ENCODE measurements at places on chromosomes 1 and 21.

- no peak for DNase-seq
Measured at GRCh38 chr1:198326915-198327314, 170.1 kb downstream of the NEK7 start.

GRCh38 chr1:143625886-143626285, 345.9 kb downstream of the FAM72C start:
- DNase-seq = no peak

DNA sequence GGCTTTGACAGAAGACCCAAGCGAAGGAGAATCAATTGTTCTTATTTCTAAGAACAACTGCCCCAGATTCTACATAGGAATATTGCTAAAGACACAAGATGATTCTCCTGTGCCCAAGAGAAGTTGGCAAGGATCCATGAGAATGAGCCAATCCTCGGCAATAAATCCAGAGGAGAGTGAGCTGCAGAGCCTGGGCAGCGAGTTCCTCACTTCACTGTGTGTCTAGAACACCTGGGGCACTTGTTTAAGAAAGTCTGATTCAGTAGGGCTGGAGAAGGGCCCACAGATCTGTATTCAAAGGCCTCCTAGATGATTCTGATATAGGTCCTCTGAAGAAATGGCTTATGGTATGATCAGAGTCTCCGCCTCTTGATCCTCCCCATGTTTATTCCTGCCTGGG, 31.8 kb downstream of the GADD45A start:
- DNase-seq = peak; percentile 24

- no peak for DNase-seq
Measured at GRCh38 chr1:89739013-89739843, 81.6 kb upstream of the LRRC8D start.

DNA sequence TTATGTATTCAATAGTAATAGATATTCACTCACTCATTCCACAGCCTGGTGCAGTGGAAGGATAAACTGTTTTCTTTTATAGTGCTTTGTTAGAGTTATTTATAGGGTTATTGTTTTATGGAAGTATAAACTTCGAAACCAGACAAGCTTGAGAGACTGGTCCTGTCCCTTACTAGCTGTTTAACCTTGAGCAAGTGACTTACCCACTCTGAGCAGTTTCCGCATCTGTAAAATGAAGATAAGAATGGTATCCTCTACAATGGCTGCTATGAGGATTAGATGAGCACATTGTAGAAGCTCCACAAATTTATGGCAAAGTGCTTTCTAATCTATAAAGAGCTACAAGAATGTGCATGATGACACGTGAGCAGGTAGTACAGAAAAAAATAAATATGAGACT, 30.8 kb upstream of the EPS15 start:
- DNase-seq = no peak

DNA sequence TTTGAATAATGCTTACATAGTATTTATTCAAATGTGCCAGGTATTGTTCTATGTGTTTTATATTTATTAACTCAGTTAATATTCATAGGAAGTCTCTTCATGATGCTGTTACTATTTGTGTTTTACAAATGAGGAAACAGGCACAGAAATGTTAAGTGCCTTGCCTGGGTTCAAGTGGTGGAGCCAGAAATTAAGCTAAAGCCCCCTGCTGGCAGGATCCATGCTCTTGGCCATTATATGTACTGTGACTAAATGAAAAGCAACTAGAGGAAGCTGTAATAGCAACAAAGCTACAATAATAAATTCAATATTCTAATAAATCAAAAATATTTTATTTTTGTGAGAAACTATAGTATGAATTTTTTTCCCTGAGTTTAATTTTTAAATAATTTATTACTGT, 30.0 kb downstream of the IARS2 start:
- no peak for DNase-seq

GRCh38 chr1:182707122-182707521, 22.7 kb upstream of the RGS8 start:
- DNase-seq = no peak

DNA sequence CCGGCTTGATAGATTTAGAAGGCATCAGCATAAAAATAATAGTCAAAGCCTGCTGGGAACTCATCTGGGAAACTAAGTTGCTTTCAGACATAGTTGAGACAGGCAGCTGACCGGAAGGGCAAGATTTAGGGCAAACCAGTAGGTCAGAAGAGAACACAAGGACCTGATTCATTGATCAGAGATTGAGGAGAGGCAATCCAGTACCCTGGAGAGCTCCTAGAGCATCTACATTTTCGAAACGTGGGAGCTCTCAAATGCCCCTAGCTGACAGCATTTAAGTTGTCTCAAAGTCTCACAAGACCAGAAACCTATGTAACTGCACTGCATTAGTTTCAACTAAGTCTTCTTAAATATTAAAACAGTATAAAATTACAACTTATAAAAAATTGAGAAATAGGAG, 22.9 kb upstream of the MTF2 start:
- no peak for DNase-seq

- DNase-seq = no peak
Measured at GRCh38 chr1:9253004-9253403, 18.4 kb downstream of the H6PD start.

DNA sequence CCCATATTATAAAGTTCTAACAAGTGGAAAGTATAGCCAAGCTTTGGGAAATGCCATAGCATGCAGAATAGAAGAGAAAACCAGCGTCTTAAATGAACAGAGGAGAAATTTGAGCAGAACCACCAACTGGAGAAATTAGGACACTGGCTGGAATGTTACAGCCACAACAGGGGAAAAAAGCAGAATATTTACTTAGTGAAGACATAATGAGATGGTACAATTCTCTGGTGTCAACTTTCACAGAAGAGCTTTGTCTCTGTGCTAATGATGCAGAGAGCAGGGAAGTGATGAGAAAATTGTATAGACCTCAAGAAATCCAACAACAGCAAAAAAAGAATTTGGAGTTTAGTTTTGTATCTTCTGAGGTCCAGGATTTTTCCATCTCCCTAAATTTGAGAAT, 249.7 kb downstream of the KIF26B start:
- DNase-seq = no peak

DNA sequence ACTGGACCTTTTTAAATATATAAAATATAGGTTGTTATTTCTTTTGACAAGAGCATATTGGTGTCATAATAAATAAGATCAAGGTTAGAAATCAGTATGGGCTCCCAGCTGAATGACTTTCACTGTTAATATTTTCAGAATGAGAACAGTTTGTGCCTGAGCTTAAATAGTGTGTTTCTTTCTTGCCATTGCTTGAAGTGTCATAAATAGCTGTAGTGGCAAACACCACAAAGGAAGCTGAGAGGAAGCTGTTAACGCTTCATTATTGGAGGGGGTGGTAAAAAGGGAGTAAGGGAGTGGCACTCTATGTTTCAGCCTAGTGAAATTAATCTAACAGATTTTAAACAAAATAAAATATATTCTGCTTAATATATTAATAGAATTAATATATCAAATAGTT, 1089.8 kb upstream of the NCAM2 start:
- DNase-seq = no peak

DNA sequence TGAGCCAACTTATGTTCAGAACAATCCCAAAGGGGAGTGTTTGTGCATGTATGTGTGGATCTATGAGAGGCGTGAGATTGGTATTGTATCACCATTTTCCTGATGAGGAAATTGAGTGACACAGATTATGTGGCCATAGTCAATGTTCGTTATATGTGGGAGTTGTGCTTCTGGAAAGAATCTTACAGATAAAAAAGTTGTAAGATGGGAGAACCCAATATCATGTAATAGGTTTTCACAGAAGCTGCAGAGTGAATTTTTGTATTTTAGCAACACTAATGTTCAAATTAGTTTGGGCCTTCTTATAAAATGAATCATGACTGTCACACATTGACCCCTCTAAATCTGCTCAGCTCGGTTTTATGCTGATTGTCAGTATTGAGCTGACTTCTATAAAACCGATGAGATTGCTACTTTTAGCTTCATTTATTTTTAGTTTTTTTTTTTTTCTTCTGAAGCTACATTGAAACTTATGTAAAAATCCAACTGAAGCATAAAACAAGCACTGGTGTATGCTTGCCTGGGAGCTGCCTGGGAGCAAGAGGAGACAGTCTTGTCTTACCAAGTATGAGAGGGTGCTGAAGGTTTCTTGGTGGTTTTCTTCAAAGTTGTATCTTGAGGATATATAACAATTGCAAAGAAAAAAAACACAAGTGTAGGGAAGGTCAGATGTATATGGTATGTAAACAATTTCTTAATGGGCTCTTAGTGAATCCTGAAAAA, 4.1 kb downstream of the RWDD3 start:
- DNase-seq = no peak

- DNase-seq = peak; percentile 93
Measured at GRCh38 chr21:41928621-41929220, 25.1 kb downstream of the C2CD2 start.

DNA sequence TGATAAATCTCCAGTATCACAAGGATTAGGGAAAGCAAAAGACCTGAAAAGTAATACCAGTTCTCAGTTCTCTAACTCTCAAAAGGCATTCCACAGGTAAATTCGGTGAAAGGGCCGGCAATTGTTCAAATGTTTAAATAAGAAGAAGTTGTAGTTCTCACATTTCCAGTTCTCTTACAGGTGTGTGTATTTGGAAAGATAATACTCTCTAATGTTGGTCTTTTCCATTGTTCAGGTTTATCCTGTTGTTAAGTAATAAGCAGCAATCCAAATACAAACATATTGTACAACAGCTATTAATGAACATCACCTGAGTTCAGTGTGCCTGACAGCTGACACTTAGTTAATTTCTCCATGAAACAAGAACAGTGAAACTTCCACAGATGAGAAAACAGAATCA, 13.2 kb upstream of the PRKAB2 start:
- no peak for DNase-seq

GRCh38 chr1:188062456-188062855, 1233.7 kb downstream of the PLA2G4A start:
- no peak for DNase-seq

DNA sequence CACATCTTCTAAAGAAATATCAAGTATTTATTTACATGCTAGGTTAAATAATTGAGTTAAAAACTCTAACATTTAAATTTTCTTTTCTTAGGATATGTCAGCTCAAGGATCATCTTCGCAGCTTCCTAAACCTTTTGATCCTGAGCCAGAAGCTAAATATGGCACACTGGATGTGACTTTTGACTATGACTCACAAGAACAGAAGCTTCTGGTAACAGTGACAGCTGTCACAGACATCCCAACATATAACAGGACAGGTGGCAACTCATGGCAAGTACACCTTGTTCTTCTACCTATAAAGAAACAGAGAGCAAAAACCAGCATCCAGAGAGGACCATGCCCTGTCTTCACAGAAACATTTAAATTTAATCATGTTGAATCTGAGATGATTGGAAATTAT, 132.7 kb upstream of the SERTAD4 start:
- no peak for DNase-seq

DNA sequence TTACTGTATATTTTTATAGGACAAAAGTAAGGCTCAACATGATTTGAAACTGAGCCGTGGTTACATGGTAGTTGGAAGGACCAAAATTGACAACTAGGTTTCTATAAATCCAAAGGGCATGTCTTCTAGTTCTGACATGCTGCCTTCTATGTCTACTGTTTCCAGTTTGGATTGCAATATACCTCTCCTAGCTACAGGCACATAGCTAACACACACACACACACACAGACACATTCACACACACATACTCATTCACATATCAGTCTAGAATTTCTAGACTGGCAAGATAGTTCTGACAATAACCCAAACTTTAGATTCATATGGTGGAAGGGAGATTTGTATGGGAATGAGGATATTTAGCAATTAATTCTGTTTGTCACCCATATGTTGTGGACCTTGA, 544.8 kb upstream of the CAMK1G start:
- no peak for DNase-seq

- no peak for DNase-seq
Measured at GRCh38 chr1:198929111-198929604, 290.3 kb downstream of the PTPRC start.

- DNase-seq = no peak
Measured at GRCh38 chr1:39205781-39206464, 1.4 kb downstream of the MACF1 start.

DNA sequence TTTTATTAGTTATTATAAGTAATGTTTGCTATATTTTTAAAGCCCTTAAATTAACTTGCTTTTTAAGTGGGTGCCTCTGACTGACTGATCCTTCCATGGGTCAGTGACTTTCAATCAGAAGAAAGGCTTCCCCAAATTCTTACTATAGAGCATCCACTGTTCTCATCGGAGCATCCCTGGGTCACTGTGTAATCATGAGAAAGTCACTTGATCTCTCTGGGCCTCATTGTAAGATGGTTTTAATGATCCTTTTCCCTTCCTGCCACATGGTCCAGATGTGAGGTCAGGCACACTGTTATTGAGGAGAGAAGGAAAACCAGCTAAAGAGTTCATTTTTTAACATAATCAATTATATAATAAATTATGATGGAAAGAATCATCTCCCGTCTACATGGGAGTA, 11.0 kb upstream of the NBL1 start:
- DNase-seq = no peak

- DNase-seq = no peak
Measured at GRCh38 chr1:201354151-201354900, 23.2 kb downstream of the TNNT2 start.

DNA sequence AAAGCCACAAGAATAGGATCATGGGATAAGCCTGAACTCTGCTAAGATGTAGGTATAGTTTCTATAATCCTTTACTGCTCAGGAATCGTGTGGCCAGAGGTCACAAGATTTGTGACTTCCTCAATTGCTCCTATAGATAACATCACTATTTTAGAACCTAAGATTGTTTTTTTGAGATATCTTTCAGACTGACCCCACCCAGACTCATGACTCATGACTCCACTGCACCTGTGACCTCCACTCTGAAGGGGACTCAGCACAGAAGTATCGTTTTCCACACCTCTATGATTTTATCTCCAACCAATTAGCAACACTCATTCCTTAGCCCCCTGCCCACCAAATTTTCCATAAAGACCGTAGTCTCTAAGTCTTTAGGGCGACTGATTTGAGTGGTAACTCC, 124.5 kb upstream of the KCNK1 start:
- no peak for DNase-seq

DNA sequence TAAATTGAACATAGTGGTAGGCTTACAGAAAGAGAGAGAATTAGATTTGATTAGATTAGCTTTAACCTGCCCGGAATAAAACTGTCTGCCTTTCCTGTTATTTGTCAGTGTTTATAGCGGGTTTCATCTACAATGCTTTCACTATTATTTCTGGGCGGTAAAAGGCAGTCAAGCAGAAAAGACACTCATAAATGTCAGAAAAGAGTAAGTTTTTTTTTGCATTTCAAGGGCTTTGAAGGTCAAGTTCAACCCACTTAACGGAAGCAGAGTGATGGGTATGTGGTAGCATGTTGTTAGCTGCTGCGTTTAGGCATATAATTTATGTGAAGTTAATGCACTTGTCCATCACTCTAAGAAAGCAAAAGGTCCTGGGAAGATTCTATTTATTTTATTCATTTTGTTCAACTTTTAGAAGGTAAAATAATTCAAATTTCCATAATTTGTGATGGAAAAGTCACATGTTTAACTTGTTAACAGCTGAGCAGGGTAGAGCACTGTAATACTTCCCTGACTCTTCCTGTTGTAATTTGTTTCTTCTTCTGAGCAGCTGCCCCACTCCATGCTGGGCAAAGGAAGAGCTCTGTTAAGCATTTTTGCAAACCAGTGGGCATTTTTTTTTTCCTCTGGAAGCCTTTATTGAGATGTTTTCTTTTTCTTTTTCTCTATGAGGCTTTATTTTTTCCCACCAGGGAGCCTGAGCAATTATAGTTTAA, 220.1 kb downstream of the ST6GALNAC3 start:
- DNase-seq = no peak

GRCh38 chr1:168396940-168397684, 116.4 kb downstream of the TBX19 start:
- DNase-seq = no peak

All from GF-D8 (cell line).